ENCODE measurements at places on chromosomes 13 and 19.

- no peak for DNase-seq
These were observed 108.0 kb downstream of the STK24 start for GRCh38 chr13:98468929-98469328.

DNA sequence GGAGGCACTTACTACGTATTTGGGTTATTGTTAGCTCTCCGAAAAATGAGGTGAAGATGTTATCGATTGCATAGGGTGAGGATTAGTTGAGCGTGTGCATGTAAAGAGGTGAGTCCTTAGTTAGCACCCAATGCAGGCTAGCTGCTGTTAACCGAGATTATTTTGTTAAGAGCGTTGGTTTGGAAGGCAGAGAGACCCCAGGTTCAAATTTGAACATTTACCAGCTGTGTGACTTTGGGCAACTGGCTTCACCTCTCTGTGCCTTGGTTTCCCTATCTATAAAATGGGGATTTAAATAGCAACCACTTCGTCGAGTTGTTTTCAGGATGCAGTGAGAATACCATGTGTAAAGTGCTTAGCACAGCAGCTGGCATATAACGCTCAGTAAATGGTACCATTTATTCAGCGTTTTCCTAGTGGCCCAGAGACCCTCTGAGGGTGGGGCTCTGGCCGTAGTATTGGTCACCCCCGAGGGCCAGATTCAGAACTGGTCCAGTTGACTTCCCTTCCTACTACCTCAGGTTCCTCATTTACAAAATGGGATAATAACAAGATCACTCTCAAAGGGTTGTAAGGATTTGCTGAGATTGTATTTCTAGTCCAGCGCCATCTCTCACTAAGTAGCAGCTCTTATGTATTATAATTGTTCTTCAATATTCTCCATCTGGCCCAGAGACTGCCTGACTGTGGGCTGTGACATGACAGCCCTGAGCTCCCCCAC lies 887 bp downstream of the SIPA1L3 start:
- no peak for DNase-seq

DNA sequence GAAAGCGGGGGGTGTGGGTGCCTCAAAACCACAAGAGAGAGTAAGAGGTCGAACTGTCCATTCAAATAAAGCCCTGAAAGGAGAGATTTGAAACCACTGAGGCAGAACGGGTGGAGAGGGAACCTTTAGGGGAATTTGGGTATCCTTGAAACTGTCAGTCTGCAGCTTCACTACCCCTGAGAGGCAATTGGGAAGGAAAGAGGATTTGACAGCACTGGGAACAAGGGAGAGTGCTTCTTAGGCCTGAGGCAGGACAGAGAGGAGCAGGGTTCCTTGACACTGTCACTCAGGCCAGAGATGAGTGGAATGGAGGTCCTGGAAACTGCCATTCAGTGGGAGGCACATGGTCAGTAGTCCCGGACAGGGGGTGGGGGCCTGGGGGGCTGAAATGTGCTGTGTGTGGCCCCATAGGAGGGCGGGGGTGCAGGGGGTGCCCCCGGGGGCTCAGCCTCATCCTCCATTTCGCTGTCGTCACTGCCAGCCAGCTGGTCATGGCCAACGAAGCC lies 5.0 kb downstream of the GFY start:
- DNase-seq: no peak

GRCh38 chr13:102608974-102609373 lies 12.2 kb downstream of the TPP2 start:
- no peak for DNase-seq

DNA sequence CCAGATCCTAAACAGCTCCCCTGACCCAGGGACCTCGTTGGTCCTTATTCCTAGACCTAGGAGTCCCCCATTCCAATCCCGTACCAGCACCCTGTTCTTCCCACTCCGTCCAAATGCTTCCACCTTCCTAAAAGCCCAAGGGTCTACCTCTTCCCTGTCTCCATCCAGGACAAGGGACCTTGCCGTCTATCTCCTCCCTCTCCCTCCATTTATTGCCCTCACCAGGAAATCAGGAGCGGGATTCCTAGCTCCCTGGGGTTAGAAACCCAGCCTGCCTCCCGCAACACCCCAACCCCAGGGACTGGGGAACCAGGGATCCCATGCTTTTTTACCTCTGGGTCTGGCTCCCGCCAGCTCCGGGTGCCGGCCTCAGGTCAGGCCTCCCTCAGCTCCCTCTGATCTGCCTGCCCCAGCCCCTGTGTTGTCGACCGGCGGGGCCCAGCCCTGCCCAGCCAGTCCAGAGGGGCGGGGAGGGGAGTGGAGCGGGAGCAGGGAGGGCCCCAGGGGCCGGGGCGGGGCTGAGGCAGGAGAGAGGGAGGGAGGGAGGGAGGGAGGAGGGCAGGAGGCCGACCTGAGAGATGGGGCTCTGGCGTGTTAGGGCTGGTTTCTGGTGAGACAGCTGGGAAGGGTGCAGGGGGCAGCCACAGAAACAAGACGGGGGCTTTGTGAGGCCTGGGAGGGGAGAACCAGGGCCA lies at the start of gene B3GNT8:
Gene B3GNT8, minus strand, starts transcription at position 423 of the 695 bp plus-strand sequence. CDS start 596 bp downstream, outside the sequence.
- DNase-seq: no peak

DNA sequence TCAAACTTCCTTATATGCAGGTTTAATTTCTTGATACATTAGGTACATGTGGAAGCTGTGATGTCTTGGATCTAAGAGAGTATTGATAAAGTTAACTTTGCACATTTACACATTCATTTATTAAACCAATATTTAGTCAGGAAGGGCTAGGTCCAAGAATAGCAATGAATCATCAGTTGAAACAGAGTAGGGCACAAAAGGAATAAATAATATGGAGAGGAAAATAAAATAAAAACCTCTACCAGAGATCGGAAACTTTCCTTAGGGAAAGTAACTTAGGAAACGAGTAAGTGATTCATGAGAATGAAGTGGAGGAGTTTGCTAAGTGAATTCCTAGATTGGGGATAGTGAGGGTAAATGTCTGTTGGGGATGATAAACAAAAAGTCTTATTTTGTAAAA lies 259.4 kb upstream of the DACH1 start:
- no peak for DNase-seq

GRCh38 chr19:48480183-48480557 lies 11.0 kb downstream of the CYTH2 start:
- DNase-seq: no peak

DNA sequence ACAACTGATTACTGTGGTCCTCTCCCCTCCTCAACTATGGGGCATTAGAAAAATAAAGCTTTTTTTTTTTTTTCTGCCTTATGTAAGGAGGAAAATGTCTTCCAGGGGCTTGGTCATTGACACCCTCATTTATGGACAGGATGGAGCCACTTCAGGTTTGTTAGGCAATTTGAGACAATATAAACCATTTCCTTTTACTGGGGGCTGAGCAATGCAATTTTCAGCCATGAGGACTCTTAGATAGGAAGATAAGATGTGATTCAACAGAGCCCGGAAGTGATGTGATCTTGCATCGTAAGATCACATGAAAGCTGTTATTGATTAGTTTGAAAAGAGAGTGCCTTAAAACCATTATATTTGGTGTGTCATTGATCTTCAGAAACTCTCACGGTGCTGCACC lies 210.8 kb downstream of the OXGR1 start:
- DNase-seq: no peak

DNA sequence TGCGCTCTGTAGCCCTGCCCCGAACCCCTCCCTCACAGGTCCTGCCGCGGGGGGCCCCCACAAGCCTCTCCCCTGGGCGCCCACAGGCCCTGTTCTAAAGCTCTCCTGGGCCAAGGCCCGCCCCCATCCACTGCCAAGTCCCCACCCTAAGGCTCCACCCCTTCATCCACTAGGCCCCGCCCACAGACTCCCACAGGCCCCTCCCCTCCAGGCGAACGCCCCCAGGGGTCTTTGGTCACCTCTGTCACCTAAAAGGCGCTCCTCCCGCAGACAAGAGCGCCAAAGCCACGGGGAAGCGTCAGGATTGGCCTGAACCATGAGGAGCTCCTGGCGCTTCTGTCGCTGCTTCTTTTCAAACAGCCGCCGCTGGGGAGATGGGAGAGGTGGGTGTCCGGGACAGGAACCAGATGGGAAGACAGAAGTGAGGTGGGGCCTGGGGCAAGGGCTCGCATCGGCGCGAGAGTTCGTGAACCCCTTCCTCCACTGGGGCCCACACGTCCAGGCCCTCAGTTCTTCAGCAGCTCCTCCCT lies 2.3 kb downstream of the TULP2 start:
- no peak for DNase-seq

- no peak for DNase-seq
These were observed 34.7 kb downstream of the SCGB2B2 start for GRCh38 chr19:34642241-34642640.

- peak; percentile 93 for DNase-seq
These were observed at the start of the genes COPE and DDX49 for GRCh38 chr19:18919086-18919899. Gene COPE (minus strand): TSS chr19:18919387. CDS start chr19:18919348, 39 bp downstream. Gene DDX49 (plus strand): TSS chr19:18919715. CDS start chr19:18919742, 27 bp downstream.

GRCh38 chr13:28636069-28636468 lies 22.9 kb upstream of the POMP start:
- no peak for DNase-seq

GRCh38 chr19:5693195-5694166 lies 3.4 kb downstream of the RPL36 start:
- peak; percentile 25 for DNase-seq

DNA sequence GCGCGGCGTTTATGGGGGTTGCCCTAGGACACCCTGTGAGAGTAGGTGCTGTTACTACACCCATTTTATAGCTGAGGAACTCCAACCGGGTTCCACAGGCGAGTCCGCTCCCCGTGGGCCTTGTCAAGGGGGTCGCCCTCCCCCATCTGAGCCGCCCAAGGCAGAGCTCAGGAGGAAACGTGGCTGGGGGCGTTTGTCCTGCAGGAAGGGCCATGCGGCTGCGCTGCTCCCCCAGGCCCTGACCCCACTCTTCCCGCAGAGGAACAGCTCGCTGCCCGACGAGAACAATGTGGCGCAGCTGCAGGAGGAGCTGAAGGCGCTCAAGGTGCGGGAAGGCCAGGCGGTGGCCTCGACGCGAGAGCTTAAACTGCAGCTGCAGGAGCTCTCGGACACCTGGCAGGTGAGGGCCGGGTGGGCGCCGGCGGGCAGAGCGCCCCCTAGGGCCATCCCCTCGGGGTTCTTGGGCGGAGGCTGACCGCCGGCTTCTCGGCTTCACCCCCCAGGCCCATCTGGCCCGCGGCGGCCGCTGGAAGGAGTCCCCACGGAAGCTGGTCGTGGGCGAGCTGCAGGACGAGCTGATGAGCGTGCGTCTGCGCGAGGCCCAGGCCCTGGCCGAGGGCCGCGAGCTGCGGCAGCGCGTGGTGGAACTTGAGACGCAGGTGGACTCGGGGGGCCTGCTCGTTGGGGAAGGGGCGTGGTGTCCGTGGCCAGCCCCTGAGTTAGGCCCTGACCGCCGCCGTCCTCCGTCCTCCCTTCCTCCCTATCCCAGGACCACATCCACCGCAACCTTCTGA lies 12.4 kb downstream of the PRR36 start:
- peak; percentile 54 for DNase-seq

All from activated naive CD4-positive, alpha-beta T cell treated with anti-CD3 and anti-CD28 coated beads, Interleukin-2, amount 50 U/mL, for 72 hours (primary cell).